ENCODE measurements at places on chromosomes 1 and 21.

DNA sequence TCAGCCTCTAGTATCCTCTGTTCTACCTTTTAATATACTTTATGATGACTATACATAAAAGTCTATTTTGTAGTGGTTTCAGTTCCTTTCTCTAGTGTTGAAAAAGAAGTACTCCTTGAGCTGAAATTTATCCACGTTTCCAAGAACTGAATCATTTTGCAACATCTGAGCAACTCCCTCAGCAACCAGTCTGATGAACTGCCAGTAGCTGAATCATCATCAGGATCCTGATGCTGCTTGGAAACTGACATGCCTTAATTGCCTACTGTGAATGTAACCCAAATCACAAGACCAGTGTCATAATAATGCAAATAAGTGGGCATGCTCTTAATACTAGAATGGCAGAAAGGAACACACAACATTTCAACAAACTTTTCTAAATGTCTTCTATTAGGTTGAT is 103.3 kb downstream of the CYYR1 start:
- DNase-seq = no peak

GRCh38 chr1:232951180-232951579 is 769 bp downstream of the NTPCR start:
- peak; percentile 27 for DNase-seq

DNA sequence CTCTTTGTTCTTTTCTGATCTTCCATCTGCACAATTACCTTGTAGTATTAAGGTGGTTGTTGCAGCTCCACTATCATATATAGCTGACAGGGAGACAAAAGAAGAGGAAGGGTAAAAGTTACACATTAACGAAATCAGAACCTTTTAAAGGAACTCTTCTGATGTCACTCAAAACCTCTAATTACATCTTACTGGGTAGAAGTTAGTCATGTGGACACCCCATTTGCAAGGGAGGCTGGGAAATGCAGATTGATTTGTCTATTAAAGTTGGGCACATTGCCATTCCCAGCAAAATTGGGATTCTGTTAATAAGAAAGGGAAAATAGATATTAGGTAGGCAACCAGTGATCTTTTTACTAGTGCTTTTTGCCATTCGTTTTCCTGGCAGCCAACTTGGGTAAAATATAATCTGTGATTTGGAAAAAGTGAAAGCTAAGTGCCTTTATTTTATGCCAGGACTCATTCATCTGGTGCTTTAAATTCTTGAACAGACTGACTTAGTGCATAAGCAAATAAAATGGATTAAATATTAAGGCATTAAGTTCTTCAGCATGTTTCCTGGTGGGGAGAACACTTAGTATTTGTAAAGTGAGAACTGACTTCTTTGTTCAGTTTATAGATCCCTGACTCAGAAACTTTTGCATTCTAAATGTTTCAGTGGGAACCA is 71.3 kb downstream of the DNM3 start:
- no peak for DNase-seq

GRCh38 chr1:17023102-17023501 is 11.4 kb upstream of the ATP13A2 start:
- no peak for DNase-seq

GRCh38 chr1:202794051-202794740 is 14.0 kb downstream of the KDM5B start:
- no peak for DNase-seq

DNA sequence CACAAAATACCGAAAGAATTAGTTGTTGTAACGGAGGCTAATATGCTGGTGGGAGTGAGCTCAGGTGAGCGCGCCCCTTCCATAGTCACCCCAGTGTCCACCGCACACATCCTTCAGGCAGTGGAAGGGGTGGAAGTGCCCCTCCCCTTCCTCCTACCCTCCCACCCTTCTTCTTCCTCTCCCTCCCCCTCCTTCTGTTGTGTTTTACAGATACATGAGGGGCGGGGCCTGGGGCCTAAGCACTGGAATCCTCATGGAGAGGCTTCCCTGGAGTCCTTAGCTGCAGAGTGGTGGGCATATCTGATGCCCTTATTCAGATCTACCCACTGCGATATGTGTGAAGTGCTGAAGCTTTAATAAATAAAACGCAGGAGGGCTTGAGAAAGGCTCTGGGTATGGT is 10.3 kb upstream of the ADARB1 start:
- no peak for DNase-seq

All from LNCaP clone FGC (cell line).